IMR-90 (cell line): ENCODE measurements at places on chromosomes 1 and 21.
A peak's percentile ranks its signal among the peaks of the same experiment; 100 is the strongest.

- no peak for DNase-seq
These were observed 78.1 kb downstream of the KCTD3 start for GRCh38 chr1:215645182-215645581.

GRCh38 chr1:171455967-171456366 is 29.4 kb upstream of the PRRC2C start:
- peak; percentile 11 for DNase-seq

- no peak for DNase-seq
These were observed 33.3 kb downstream of the COQ8A start for GRCh38 chr1:226973371-226973897.

GRCh38 chr1:14884614-14885175 is 268.9 kb upstream of the TMEM51 start:
- DNase-seq, result no peak

- DNase-seq, result no peak
These were observed 47.9 kb upstream of the PLXNA2 start for GRCh38 chr1:208291923-208292711.

DNA sequence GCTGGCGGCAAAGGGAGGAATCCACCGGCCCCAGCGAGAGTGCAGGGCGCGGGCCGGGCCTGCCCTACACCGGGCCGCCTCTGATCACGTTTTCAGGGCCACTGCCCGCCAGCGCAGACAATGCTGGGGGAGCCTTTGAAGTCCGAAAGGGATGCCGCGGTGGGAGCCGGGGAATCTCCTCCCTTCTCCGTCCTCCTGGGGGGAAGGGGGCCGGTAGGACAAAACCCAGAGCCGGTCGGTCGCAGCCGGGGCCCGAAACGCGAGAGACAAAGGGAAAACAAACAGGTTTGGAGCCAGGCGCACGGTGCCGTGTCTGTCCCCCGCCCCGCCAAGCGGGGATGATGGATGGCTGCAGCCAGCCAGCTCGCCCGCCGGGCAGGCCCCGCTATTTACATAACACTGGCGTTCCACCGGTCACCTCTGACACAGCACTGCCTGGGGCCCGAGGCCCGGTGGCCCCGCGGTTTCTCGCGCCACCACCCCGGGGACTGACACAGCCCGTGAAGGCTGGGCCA is 92.0 kb downstream of the CASZ1 start:
- no peak for DNase-seq

DNA sequence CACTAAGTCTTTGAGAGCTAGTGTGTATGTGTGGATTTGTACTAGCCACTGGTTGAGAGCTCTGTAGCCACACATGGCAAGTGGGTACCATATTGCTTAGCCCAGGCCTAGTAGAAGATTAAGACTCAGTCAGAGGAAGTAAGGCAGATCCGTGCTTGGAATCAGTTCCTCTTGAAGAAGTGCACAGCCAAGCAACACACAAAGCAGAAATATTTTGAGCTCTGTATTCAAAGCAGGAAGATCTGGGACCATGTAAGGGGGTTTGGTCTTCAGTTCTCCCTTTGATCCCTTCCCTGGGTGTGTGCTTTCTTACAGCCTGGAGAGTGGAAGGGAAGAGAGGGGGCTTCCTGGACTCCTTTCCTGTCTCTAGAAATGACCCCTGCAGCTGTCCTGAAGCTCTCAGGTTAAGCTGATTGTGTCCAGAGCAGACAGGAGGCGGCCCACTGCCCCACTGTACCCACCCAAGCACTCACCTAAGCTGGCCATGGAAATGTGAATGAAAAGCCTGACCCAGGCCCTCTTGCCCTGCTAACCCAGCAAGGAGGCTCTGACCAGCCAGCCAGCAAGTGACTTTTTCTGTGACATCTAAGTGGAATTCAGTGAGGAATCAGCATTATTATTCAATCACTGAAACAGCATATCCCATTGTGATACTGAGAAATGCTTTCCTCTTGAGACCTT is 3.6 kb downstream of the ETS2 start:
- no peak for DNase-seq

GRCh38 chr1:234713859-234714258 is 103.9 kb upstream of the IRF2BP2 start:
- DNase-seq, result no peak

DNA sequence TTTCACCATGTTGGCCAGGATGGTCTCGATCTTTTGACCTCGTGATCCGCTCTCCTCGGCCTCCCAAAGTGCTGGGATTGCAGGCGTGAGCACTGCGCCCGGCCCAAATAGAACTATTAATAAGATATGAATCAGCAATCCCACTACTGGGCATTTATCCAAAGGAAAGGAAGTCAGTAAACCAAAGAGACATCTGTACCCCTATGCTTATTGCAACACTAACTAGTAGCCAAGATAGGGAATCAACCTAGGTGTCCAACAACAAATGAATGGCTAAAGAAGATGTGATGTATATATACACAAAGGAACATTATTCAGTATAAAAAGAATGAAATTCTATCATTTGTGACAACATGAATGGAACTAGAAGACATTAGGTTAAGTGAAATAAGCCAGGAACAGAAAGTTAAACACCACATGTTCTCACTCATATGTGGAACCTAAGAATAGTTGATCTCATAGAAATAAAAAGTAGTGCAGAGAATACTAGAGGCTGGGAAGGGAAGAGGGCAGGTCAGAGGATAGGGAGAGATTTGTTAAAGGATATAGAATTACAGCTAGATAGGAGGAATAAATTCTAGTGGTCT is 48.8 kb downstream of the XPR1 start:
- peak; percentile 82 for DNase-seq

GRCh38 chr1:1430992-1431844 is 4.3 kb upstream of the VWA1 start:
- DNase-seq, result no peak

GRCh38 chr1:160451119-160451858 is 50.9 kb downstream of the VANGL2 start:
- no peak for DNase-seq

DNA sequence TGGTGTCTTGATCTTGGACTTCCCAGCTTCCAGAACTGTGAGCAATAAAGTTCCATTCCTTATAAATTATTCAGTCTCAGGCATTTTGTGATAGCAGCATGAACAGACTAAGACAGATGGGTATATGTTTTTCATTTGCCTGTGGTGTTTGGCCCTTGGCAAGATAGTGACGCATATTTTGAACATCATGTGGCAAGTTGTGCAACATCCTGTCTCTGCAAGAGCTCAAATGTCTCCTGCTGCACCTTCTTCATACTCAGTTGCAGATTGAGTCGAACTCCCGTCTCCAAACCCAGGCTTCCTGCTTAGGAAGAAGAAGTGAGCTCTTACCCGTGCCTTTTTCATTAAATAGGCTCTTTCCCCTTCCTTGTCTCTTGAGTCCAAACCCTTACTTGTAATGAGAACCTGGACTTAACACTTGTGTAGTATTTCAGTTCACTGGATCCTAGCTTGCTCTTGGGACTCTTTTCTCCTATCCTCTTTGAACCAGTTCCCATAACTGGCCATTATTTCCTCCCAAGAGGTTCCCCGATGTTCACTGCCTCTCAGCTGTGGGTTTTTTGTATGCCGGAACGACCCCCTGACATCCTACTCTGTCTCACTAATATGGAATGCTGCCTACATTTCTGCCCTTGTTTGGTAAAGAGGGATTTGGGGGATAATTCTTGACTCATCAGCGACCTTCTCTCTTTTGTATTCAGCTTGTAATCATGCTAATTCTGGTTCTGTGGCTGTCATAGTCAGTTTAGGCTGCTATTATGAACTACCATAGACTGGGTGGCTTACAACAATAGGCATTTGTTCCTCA is 125.0 kb upstream of the KCNK2 start:
- peak; percentile 100 for DNase-seq

- DNase-seq, result no peak
These were observed 45.1 kb downstream of the PGBD5 start for GRCh38 chr1:230381049-230381467.

- DNase-seq, result no peak
These were observed 657 bp upstream of the HNRNPU start for GRCh38 chr1:244865028-244865371.

GRCh38 chr1:203999618-204000017 is 73.3 kb upstream of the SOX13 start:
- DNase-seq, result peak; percentile 33

DNA sequence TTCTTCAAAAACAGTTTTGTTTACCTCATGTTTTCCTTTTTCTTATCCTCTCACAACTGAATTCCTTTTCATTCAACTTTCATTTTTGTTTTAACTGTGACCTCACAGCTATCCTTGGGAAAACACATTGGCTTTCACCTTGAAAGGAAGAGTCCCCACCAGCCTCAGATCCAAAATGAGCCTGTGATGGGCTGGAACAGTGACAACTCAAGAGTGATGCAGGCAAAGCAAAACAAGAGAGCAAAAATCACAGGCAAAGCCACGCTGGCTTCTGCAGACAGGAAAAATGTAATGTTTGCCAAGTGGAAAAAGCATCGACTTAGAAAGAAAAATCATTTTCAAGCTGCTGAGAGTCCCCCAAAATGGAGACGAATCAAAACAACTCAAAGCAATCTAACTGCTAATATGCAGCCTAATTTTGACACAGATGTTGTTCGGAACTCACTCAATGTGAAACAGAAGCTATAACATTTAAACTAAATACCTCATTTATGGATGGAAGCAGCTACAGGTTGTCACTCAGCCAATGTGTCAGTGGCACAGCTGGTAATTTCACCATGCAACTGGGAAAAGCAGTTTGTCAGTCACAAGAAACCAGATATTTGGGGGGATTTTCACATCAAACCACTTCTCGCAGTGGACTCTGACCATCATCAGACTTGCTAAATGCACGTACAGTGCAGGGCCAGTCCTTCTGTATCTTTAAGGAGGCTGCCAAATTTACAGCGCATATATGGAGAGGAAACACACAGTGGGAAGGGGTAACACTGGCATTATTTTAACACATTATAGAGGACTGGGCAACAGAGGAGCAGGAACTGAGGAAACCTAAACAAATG is 50.7 kb downstream of the ALG14 start:
- DNase-seq, result peak; percentile 38

GRCh38 chr1:110003747-110004428 is 19.3 kb downstream of the AHCYL1 start:
- DNase-seq, result peak; percentile 99

GRCh38 chr1:219128957-219129356 is 44.7 kb upstream of the LYPLAL1 start:
- no peak for DNase-seq

DNA sequence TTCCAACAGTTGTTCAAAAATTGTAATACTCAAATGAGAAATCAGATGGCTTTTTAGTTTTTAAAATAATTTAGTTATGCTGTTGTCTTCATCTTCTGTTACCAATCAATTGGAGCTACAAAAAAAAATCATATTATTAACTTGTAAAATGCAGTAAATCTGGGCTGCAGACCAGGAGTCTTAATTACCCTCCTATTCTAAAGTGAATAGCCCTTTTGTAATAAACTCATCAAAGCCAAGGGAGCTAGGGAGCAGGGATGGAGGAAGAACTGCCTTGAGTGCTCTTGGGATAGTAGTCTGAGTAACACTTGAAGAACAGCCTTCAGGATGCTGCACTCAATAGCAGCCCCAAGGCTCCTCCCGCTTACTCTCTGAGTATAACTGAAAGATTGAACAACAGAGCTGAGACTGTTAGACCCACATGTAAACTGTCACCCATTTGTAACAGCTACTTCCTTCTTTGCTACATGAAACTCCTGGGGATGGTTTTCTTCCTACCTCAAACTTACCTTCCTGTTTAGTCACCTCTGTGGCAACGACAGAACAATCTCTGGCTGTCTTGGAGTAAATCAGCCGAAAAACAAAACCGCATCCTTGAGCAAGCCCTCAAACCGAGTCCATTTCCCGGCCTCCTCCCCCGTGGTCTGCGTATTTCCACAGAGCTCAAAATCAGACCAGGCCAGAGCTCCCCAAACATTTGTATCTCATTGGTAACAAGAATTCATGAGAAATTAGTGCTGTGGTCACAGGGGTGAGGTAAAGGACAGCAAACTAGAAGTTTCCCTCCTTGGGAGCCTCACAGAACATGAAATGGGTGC is 55.9 kb downstream of the CD58 start:
- no peak for DNase-seq

GRCh38 chr1:93448292-93448982 is 519 bp downstream of the FNBP1L start:
- DNase-seq, result no peak

DNA sequence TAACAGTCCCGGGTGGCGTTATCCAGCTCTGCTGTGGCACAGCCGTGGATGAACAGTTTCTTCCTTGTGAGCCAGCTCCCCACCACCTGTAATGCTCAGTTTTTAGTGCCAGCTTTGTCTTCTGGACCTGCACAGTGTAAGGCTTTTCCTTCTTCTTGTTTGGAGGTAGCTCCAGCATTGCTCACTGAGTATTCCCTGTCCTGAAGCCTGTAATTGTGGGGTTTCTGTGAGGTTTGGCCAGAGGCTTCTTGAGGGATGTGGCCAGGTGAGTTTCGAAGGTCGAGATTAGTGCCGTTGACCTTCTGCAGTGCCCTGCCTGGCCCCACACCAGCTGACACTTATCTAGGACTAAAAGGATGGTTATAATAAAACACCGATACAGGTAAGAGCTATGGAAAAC is 75.0 kb downstream of the PBX1 start:
- no peak for DNase-seq

- peak; percentile 93 for DNase-seq
These were observed 717.2 kb downstream of the NCAM2 start for GRCh38 chr21:21715266-21715969.

DNA sequence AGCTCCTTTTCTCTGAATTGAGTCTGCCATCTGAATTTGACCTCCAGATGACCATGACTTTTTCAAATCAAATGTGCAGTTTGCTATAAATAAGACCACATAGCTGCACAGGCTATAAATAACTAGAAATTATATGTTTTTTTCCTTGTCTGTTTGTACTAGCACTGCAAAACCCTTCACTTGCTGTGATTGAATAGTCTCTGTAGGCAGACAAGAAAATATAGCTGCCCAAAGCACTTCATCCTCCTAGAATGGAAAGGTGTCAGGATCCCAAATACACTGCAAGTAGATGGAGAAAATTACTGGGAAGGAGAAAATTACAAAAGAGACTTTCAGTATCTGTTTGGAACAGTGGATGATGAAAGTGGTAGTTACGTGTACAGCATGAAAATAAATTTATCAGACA is 175.8 kb downstream of the APP start:
- no peak for DNase-seq

GRCh38 chr1:205304695-205305070 is 16.9 kb downstream of the NUAK2 start:
- no peak for DNase-seq

DNA sequence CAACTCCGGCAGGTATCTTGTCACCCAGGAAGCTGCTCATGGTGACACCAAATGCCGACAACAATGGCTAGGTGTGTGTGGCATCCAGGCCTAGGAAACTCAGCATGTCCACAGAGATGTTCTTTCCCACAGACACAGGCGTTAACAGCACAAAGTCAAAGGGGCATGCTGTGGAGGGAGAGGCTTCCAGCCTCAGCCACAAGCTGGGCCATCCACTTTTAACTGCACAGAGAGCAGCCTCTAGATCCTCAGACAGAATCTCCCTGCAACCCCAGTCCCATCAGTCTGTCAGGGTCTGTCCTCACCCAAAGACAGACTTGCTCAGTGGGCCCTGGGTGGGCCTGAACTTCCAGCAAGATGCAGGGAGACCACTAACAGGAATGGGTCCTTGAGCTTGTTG is 58.5 kb upstream of the BCAR3 start:
- no peak for DNase-seq

- no peak for DNase-seq
These were observed 23.4 kb downstream of the SLC19A2 start for GRCh38 chr1:169462385-169462784.

GRCh38 chr21:35873441-35873840 is 186.9 kb downstream of the SETD4 start:
- no peak for DNase-seq
